GM13976 (cell line): ENCODE measurements at places on chromosomes 3 and 15.

DNA sequence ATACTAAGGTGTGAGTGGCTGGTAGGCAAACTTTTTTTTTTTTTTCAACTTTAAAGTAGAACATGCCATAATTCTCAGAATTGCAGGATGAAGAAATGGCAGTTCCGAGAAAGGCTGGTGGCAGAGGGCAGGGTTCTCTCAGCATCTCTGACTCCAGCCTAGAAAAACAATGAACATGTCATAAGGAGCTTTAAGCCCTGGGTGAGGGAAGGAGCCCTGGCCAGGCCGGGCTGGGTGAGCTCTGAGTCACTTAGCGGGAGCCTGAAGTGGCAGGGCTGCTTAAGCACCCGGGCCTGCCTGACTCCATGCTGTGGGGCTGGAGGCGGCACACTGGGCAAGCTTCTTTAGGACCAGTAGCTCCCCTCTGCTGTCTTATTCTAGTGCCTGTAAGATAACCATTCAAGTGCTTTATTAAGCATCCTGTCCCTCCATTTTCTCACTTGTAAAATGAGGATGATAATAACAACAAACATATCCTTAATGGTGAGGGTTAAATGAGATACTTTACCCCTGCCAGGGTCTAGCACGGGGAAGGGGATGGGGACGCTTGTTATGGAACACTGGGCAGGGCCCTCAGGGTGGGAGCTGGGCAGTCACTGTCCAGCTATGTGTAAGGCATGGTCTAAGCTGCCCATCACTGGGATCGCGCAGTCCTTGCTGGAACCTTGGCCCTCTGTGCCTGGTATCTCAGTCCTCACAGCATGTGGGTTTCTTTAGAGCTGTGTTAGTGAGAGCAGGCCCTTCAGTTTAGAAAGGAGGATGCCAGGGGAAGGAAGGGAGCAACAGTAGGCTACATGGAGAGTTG lies 18.4 kb downstream of the SMAD6 start:
- DNase-seq, result no peak

DNA sequence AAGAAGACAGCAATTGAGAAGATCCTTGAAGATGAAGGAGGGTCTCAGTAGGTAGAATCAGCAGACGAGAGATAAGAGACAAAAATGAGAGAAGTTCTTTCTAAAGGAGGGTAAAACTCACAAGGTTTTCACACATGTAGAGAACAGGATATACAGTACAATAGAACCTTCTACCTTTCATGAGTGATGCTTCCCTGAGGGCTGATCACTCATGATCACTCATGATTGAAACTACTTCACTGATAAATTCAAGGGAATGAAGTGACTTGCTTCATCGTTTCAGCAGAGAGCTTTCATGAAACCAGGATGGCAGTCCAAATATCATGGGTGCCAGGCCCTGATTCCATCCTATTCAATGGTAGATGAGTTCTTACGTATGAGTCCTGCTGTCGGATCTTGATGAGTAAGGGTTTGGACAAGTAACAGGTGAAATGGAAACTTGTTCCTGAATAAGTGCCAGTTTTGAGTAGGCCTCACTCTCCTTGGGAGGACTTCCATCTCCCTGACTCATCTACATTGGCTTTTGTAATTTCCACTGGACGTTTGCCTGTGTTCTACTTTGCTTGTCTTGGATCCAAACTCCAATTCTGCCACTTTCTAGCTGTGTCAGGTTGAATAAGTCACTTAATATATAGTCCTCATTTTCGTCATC lies 9.6 kb upstream of the CLDN16 start:
- DNase-seq, result no peak

GRCh38 chr15:27491666-27492621 lies 521.0 kb downstream of the GABRG3 start:
- no peak for DNase-seq

DNA sequence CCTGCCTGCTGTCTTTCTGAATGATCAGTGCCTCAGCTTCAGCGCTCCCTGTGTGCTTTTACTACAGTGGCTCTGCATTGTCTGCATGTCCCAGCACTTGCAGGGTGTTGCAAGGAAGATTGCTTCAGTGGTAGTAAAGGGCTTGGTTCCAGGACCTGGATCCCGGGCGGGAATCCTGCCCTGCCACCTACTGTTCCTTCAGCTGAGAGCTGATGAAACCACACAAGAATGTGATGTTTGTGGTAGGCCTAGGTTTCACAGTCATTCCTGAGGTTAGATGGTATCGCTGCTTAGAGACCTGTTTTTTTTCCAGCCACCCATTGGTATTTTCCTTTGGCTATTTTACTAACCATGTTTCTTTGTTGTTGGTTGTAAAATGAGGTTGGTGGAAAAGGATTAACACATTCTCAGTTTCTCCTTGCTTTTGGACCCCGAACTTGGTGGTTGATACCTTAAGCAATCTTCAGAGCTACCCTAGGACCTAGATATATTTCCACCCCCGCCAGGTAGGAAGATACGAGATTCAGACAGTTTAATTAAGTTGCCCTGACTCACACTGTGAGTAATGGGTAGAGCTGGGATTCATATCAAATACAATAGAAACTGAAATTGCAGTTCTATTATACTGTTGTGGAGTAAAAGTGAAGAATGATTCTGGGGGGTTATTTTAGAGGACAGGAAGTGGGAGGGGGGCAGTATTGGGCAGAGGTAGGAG lies 11.4 kb downstream of the GPR87 start:
- DNase-seq, result no peak

GRCh38 chr15:39918688-39919385 lies 1.2 kb downstream of the GPR176 start:
- DNase-seq, result no peak

- no peak for DNase-seq
Observed at GRCh38 chr3:9754678-9755077, 4.9 kb downstream of the OGG1 start.

DNA sequence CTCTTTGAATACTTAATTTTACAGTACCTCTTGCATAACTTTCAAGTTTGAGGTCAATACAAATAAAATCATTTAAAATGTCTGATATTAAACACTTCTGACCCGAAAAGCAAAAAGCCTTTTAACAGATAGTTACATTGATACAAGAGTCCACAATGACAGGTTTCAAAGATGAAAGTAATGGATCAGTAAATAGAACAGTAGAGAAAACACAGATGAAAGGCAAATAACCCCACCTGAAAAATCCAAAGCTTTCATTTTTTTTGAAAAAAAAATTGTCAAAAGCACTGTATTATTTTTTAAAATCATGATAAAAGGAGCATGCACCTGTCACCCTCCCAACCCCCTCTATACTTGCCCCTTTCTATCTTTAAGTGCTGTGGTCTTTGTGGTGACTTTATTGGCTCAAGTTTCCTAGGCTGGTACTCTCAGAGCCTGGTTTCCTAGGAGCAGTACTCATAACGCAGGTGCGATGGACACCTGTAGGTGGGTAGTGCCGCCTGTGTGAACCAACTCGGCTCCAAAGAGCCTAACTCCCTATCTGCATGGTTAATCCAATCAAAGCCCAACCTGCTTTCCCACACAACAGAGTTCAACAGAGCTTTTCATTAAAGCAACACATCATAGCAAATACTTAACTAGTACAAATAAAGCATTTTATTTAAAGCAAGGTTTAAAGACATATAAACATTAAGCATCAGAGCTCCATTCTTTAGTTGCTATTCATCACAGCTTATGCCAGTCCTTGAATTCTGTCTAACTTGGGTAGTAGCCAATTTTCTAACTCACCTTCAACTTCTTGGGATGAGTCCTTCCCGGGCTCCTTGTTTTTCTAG lies 32.2 kb downstream of the LIPC start:
- DNase-seq, result no peak

- DNase-seq, result no peak
Observed at GRCh38 chr3:48621461-48621869, at the start of gene TMEM89. Gene TMEM89, minus strand, starts transcription at chr3:48621769. Its CDS starts 13 bp downstream, at chr3:48621756.

GRCh38 chr3:38497031-38497430 lies 891 bp downstream of the EXOG start:
- no peak for DNase-seq

DNA sequence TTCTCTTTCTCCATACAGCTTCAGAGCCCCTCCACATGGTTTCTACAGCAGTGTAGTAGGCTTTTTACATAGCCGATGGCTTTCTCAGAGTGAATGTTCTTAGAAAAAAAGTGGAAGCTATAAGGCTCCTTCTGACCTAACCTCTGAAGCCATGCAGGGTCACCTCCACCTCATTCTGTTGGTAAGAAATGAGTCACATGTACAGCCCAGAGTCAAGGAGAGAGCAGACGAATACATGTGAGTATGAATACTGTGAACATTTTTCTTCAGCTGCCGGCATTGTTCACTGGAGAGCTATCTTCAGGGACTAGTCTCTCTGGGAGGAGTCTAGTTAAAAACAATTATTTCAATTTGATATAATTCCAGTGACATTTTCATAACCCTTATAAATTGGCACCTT lies 68.2 kb upstream of the THRB start:
- no peak for DNase-seq

DNA sequence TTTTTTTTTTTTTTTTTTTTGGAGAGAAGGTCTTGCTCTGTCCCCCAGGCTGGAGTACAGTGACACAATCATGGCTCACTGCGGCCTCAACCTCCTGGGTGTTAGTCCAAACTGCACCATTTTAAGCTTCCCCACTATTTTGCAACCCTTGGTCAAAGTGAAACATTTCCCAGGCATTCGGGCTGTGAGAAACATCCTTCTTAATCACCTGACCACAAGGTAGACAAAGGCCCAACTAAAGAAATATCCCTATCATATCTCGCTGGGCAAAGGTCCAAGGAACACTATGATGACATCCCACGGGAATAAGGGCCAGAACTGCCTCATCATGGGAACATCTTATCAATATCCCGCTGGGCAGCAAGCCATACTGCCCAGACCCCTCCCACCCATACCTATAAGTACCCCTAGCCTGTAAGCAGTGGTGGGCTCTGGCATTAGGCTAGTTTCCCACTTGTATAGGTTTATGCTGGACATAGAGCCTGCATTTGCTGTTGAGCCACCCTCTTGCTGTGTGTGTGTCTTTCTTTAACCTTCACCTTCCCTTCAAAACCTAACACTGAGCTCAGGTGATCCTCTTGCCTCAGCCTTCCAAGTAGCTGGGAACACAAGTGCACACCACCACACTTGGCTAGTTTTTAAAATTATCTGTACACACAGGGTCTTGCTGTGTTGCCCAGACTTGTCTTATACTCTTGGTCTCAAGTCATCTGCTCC lies 95.2 kb downstream of the SEMA5B start:
- DNase-seq, result no peak

- DNase-seq, result peak; percentile 10
Observed at GRCh38 chr3:141921316-141921715, 44.9 kb downstream of the ATP1B3 start.

DNA sequence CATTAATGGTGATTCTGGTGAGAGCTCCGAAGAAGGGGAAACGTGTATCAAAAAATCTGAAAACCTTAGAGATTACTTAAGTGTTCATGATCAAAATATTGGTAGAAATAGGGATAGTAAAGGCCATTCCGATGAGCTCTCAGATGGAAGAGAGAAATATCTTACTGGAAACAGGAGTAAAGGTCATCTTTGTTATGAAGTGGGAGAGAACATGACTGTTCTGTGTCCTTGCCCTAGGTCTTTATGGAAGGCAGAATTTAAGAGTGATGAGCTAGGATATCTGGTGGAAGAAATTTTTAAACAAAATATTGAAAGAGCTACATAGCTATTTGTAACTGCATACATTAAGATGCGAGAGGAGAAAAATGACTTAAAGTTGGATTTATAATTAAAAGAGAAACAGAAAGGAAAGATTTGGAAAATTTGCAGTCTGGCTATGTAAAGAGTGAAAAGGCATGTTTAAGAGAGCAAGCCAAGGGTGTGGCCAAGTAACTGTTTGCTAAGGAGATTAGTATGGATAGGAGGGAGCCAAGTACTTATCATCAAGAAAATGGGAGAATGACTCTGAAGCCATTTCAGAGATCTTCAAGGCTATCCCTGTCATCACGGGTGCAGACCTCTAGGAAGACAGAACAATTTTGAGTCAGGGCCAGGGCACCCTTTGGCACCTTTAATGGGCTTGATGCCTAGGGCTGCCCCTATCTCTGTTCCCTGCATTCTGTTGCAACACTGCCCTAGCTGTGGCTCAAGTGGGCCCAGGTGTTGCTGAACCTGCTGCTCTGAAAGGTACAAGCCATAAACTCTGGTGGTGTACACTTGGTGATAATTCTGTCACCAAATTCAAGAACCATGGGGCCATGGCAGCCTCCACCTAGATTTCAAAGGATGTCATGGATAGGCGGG lies 27.3 kb downstream of the SLMAP start:
- DNase-seq, result no peak

DNA sequence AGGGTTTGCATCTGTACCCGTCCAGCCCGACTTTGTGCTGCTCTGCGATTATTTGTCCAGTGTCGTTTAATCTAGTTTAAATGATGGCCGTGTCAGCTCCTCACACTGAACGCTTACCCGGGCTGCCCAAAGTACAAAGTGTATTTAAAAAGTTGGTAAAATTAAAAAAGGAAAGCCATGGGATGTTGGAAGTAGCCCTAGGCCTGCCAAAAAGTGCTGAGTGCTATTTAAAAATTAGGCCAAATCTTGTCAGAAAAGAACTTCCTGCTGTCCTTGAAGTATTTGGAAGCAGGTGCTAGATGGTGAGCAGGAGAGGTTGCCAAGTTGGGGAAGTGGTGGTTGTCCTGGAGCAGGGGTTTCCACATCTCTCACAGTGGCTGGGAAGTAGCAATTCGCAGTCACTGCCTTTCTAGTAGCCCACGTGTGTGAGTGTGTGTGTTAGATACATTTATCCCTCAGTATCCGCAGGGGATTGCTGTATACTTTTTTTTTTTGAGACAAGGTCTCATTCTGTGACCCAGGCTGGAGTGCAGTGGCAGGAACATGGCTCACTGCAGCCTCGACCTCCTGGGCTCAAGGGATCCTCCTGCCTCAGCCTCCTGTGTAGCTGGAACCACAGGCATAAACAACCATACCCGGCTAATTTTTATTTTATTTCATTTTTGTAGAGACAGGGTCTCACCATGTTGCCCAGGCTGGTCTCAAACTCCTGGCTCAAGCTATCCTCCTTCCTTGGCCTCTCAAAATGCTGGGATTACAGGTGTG lies 664 bp downstream of the PPCDC start:
- DNase-seq, result no peak

GRCh38 chr3:23648996-23649395 lies 156.8 kb upstream of the UBE2E1 start:
- DNase-seq, result no peak

- DNase-seq, result no peak
Observed at GRCh38 chr15:50543556-50543955, 2.9 kb downstream of the USP50 start.

- no peak for DNase-seq
Observed at GRCh38 chr3:120350401-120350941, 1.3 kb upstream of the LRRC58 start.

- no peak for DNase-seq
Observed at GRCh38 chr3:13831386-13831996, 48.4 kb downstream of the WNT7A start.

GRCh38 chr15:91202510-91203102 lies 102.5 kb downstream of the SV2B start:
- no peak for DNase-seq

DNA sequence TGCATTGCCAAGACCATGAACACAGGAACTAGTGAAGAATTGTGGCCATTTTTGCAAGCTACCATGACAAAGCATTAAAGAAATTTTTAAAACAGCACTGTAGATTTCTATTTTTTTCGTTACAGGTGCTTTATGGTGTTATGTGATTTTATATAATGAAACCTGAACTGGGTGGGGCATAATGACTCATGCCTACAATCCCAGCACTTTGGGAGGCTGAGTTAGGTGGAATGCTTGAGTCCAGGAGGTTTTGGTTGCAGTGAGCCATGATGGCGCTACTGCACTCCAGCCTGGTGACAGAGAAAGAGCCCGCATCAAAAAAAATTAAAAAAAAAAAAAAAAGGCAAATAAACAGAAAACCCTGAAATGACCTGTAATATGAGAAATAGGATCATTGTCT lies 846.7 kb downstream of the EPHA3 start:
- DNase-seq, result no peak
